ENCODE measurements at places on chromosomes 16 and 17.

- DNase-seq = no peak
These were observed 22.2 kb upstream of the CPSF4L start for GRCh38 chr17:73283841-73284282.

DNA sequence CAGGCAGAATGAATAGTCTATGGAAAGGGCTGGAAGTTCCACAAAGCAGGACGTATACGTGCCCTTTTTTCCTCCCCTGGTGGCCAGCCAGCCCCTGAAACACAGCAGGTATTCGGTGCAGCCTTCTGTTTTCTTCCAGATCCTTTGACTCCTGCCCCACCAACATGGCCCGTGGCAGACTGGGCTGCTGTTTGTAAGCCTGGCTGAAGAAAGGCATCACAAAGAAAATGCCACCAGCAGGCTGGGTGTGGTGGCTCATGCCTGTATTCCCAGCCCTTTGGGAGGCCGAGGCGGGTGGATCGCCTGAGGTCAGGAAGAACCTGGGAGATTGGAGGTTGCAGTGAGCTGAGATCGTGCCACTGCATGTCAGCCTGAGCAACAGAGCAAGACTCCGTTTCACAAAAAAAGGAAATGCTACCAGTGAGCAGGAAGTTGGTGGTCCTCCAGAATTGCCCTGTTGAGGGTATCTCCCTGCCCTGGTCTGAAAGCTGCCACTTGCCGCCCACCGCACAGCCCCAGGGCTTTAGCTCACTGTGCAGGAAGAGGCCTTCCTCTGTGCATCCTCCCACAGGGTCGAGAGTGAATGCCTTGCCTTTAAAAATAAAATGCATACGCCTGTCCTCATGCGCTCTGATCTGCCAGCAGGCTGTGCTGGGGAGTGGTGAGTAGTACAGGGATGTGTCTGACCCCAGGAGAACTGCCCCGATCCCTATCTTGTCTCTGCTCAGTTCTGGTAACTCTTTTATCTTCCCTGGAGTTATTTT lies 587.7 kb downstream of the MAF start:
- no peak for DNase-seq

DNA sequence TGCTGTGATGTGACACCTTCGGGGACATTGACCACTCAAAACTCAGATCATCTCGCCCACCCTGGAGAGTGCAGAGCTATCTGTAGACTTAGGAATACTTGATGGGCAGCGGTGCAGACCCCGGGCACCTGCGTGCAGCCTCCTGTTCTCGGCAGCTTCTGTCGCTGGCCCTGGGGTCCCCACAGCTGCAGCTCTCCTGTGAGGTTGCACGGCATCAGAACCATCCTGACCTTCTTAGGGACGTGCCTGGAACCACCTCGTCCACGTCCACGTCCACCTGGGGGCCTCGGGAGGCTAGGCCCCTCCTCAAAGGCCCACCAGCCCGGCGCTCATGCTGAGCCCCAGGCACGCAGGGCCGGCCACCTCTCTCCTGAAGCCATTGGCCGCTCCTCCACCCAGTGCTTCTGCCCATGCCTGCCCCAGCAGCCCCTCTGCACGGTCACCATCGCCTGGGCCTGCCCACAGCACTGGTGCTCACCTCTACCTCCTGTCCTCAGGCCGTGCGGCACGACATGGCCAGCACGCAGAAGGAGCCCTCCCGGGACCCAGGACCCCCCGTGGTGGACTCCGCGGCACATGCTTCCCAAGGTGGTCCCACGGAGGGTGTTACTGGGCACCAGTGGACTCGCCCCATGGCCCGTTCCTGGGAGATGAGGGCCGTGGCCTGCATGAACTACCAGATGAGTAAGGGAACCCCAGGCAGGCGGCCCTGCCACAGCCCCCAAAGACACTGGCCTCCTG lies 2.3 kb upstream of the WFIKKN1 start:
- no peak for DNase-seq

DNA sequence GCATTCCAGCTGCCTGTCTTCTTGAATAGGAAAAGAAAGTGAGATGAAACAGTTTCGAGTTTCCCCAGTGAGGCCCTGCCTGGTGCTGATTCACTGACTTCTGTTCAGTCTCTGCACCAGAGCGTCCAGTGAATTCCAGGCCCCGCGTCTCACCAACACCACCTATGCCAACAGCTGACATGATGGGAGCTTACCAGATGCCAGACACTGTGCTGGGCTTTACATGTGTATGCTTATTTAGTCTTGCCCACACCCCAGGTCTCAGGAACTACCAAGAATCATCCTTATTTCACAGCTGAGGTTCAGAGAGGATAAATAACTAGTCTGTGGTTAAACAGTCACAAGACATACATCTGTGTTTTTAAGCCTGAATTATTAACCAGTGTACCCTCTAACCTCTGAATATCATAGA lies 29.1 kb upstream of the IRX6 start:
- no peak for DNase-seq

- DNase-seq = no peak
These were observed 4.1 kb upstream of the AXIN2 start for GRCh38 chr17:65565559-65565958.

- DNase-seq = no peak
These were observed 587.3 kb upstream of the CDH5 start for GRCh38 chr16:65779201-65779600.

GRCh38 chr16:20681821-20682760 lies 15.4 kb downstream of the ACSM1 start:
- DNase-seq = no peak

- no peak for DNase-seq
These were observed 412.2 kb upstream of the EEF2KMT start for GRCh38 chr16:5509794-5510193.

- DNase-seq = no peak
These were observed 33.6 kb downstream of the ELAC2 start for GRCh38 chr17:12983991-12984884.

DNA sequence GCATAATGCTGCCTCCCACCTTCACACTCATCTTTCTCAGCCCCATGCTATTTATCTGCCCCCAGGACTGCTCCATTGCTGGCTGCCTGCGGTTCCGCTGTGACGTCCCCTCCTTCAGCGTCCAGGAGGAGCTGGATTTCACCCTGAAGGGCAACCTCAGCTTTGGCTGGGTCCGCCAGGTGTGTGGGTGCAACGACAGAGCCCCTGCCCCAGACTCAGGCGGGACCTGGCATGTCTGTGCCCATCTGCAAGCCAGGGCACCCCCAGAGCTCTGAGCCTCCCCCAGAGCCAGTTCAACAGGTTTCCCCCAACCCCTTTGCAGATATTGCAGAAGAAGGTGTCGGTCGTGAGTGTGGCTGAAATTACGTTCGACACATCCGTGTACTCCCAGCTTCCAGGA lies 12.9 kb upstream of the ITGAD start:
- no peak for DNase-seq

DNA sequence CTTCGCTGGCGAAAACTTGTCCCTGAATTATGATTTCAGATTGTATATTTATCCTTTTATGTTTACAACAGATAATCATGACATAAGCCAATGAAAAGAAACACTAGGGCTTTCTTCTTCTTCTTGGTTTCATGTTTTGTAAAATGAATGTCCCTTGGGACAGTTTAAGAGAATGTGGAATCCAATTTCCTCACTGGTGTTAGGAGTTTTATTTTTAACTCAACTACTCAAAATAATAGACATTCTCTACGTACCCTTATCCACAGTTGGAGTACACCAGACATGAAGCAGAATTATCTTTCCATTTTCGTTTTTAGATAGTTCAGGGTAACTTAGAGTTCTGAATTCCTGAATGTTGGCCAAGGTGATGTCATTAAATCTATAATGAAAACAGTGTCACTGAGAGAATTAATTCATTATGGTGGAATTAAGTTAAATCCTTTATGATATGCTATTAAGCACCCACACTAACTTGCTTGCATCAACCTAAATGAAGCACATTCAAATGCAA lies 43.4 kb downstream of the IRX6 start:
- no peak for DNase-seq

DNA sequence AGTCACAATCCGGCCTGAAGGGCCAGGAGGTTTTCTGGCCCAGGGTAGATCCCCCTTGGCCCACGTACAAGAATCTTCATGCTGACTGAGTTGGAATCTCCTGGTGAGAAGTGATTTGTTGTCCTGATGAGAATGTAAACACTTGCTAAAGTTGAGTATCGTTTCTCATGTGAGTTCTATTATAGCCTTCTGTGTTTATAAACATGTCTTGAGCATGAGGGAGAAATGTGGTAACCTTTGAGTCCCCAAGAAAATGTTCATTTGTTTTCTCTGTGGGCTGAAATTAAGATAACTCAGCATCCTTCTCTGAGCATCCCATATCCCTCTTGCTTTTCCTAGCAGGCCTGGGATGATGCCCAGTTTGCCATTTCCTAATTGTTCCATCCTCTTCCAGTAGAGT lies 204.8 kb downstream of the FTO start:
- DNase-seq = no peak

DNA sequence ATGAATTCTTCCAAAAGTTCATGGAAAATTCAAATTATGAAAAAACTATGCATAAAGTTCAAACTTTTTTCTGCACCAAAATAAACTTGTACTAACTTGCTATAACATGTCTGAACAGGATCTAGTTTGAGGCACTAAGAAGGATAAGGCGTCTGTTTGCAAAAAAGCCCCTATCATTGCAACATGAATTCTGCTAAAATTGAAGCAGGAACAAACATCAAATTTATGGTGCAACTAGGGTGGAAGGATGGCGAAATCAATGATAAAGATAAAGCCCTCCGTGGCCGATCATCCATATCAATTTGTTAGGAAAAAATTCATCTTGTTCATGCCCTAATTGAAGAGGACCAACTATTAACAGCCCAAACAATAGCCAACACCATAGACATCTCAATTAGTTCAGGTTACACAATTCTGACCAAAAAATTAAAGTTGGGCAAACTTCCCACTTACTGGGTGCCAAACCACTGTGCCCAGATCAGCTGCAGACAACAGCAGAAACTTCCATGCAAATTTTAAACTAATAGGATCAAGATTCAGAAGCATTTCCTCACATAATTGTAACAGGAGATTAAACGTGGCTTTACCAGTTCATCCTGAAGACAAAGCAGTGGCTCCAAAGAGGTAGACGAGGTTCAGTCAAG lies 12.9 kb downstream of the IL21R start:
- DNase-seq = no peak

DNA sequence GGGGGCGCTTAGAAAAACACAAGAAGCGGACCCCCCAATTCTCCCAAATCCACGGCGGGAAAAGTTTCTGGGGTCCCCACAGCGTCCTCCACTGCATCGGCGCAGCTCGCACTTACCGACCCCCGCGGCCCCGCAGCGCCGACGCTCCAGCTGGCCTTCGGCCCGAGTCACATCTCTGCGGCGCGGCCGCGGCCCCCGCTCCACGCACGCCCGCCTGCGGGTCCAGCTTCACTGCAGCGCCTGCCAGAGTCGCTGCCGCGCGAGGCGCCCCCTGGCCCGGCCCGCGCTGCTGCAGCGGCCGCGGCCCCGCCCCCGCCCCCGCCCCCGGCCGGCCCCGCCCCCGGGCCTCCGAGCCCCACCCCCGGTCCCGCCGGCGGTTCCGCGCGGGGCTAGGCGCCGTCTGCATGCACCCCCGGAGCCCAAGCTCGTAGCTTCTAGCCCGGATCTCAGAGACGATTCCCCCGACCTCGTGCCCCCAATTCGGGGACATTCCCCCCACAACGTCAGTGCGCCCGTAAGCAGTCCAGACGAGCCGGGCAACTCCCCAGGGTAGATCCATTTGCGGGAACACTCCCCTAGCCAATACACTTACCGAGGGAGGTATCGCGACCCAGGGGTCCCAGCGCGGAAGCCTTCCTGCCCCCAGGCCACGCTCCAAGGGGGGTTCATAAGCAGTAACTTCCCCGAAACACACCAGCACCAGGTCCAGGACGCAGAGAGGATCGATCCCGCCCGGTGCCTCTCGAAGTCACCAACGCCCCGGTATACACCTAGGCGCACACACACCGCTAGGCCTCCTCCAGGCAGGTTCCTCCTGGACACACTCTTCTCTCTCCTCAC lies at the start of gene GPRC5B:
Gene GPRC5B (minus strand): TSS at position 238 of the 840 bp plus-strand sequence. CDS start 12,003 bp downstream, outside the sequence.
- no peak for DNase-seq

GRCh38 chr16:168424-168823 lies 2.6 kb downstream of the HBM start:
- no peak for DNase-seq

GRCh38 chr16:25065899-25066298 lies 45.6 kb upstream of the LCMT1 start:
- DNase-seq = no peak

DNA sequence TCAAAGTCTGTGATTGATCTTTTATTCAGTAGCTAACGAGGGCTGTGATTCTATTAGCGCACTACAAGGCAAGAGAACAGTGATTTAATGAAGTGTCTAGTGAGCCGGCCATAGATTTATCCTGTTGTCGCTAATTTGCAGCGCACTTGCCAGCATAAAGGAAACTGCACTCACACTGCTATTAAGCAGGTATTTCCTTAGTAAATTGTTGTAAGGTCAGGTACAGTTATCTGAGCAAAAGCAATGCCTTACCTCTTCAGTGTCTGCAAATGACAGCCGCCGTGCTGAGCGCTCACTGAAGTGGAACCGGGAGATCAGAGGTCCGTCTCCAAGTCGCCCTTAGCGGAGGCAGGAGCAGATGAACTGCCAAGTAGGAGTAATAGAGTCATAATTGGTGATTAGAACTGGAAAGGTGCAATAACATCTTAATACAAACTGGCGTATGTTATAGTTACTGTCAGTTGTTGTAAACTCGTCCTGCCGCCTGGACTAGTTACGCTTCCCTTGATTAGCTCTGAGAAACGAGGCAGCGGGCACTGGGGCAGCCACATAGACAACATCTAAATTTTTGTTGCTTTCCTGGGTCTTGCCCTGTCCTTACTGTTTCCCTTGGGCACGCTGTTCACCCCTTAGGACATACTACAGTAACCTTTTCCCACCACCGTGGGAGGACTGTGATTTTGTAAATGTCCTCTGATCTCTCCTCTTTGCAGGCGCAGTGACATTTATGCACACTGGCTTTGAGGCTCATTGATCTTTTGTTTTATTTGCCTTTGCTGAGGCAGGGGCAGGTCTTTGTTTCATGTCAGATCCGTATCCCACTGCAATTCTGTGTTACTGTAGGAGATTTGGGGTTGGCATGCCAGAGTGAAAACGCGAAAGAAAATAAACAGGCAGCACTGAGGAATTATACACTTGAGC lies 363.1 kb downstream of the WWOX start:
- no peak for DNase-seq

Data from left renal pelvis (tissue), 4 donors.